NCI-H1930 (cell line): ENCODE measurements at places on chromosomes 4 and X.

- no peak for DNase-seq
Measured at GRCh38 chr4:87559090-87559837, 30.1 kb upstream of the SPARCL1 start.

DNA sequence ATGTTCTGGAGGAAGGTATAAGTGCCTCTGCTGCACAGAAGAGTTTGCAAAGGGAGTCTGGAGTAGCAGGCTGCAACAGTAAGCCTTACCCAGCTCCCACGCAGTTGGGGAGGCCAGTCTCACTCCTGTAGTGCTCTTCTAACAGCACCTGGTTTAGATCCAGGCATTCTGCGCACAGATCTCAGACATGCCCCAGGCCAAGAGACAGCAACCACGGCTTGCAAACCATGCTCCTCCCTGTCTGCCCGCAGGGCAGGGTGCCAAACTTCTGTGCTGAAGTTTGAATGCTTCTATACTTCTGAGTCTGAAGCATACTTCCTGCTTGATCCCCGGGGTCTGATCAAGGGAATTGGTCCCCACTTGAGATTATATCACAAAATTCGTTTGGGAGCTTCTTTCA lies 106.3 kb downstream of the LINC00632 start:
- DNase-seq: no peak

GRCh38 chr4:168516841-168517240 lies 20.0 kb downstream of the PALLD start:
- DNase-seq: no peak

- no peak for DNase-seq
Measured at GRCh38 chr4:1297023-1297395, 7.3 kb downstream of the MAEA start.
